ENCODE measurements at places on chromosomes 16 and 17. TPM values are rescaled to one million over a fixed set of nuclear protein-coding genes. Genes with fewer than 3 reads are reported as not detected.

The HS3ST3A1 gene
- 0.65 TPM for total RNA-seq

The WNT9B gene
- not detected for total RNA-seq

The PIRT gene
- 1.1 TPM for total RNA-seq

The ZNF205 gene
- total RNA-seq: 8.5 TPM

The TNFRSF12A gene
- total RNA-seq: 5.4 TPM

The MEFV gene
- 2.2 TPM for total RNA-seq

The MYO15B gene
- 660 TPM for total RNA-seq

The JUP gene
- total RNA-seq: 165 TPM

The TP53TG3 gene
- not detected for total RNA-seq

The HLF gene
- total RNA-seq: 1.3 TPM

The TRIM16 gene
- total RNA-seq: 21.9 TPM

The ABCC6 gene
- total RNA-seq: 34.3 TPM

The AXIN2 gene
- total RNA-seq: 39.3 TPM

The SHISA9 gene
- 3.0 TPM for total RNA-seq

The KAT2A gene
- 31.4 TPM for total RNA-seq
